ENCODE measurements at places on chromosomes 1 and 21.

DNA sequence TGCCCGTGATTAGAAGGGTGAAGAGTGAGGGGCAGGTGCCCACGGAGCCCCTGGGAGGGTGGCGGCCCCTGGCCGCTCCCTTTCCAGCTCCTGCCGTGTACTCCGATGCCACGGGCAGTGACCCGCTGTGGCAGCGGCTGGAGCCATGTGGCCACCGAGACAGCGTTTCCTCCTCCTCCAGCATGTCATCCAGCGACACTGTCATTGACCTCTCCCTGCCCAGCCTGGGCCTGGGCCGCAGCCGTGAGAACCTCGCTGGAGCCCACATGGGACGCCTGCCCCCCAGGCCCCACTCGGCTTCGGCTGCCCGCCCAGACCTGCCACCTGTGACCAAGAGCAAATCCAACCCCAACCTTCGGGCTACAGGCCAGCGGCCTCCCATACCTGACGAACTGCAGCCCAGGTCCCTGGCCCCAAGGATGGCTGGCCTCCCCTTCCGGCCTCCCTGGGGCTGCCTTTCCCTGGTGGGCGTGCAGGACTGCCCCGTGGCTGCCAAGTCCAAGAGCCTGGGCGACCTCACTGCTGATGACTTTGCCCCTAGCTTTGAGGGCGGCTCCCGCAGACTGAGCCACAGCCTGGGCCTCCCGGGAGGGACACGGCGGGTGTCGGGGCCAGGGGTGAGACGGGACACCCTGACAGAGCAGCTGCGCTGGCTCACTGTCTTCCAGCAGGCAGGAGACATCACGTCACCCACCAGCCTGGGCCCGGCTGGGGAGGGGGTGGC, 22.0 kb downstream of the PANK4 start:
- DNase-seq, result no peak

- DNase-seq, result no peak
Measured at GRCh38 chr1:98813738-98814309, 152.3 kb downstream of the SNX7 start.

DNA sequence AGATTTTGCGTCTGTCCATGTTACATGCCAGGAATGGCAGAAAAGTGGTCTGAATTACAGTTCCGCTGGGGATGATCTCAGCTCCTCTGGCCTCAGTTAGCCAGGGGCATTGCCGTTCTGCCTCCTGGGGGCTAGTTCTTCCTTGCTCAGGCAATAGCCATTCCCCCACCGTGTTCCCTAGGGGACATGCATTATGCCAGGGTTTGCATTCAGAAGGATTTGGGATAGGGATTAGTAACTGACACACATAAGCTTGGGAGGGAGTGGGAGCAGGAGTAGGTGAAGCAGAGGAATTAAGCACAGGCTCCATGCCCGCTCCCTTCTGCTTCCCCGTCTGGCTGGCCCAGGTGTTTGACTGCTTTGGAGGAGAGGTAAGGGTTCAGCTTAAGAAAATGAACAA, 12.7 kb downstream of the LRRC71 start:
- DNase-seq, result no peak

- no peak for DNase-seq
Measured at GRCh38 chr1:106753066-106753465, 303.4 kb upstream of the PRMT6 start.

GRCh38 chr1:9278585-9279153, 14.0 kb upstream of the SPSB1 start:
- DNase-seq, result no peak
